ENCODE measurements at places on chromosomes 13 and 19.

DNA sequence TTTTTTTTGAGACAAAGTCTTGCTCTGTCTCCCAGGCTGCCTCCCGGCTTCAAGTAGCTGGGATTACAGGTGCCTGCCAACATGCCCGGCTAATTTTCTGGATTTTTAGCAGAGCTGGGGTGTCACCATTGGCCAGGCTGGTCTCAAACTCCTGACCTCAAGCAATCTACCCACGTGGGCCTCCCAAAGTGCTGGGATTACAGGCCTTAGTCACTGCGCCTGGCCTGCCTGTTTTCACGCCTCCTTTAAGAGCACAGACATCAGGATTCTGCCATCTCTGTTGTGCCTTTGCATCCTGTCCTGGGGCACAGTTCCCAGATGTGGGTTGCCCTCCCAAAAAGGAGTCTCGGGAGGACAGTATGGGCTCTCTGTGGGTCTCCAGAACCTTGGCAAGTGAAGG is 2.5 kb upstream of the PRAM1 start:
- no peak for DNase-seq

DNA sequence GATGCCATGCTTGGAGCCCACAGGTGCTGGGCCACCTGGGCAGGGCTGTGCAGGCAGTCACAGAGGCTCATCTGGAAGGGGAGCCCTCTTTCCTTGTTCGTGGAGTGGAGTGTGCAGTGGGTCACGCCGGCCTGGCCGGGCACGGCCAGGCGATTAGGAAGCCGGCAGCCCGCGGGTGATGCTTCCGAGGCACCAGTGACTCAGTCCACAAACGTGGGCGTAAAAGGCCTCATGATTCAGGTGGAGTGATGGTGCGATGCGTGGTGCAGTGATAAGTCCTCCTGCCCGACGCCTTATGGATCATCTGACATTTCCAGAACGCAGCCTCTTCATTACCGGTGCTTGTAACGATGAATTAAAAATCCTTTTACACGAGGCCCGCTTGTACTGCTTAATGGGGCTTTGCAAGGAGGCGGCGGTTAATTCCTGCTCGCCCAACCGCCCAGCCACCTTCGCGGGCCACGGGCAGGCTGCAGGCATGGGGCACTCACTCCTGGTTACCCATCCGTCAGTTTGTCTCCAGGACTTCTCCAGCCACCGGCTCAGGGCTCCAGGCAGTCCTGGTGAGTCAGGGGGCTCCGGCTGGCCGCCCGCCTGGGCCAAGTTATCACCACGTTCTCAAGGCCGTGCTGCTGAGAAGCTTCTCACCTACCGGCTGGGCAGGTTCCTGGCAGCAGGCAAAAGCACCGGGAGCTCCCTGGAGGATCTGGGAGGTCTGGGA is 172.4 kb downstream of the KDM4B start:
- DNase-seq, result peak; percentile 56

DNA sequence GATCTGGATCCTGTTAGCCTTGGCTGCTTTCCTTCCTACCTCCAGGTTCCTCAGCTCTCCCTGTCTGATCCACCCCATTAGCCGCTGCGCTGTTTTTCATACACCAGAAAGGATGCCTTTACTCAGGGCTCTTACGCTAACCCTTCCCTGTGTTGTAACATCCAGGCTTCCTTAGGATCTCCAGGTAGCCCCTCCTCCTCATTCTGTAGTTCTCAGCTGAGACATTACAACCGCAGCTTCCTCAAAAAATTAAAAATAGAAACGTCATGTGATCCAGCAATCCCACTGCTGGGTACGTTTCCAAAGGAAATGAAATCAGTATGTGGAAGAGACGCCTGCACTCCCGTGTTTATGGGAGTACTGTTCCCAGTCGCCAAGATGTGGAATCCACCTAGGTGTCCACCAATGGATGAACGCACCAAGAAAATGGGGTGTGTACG is 18.4 kb upstream of the MYADM start:
- DNase-seq, result peak; percentile 78

GRCh38 chr13:53012707-53013106 is 15.9 kb upstream of the OLFM4 start:
- DNase-seq, result no peak

DNA sequence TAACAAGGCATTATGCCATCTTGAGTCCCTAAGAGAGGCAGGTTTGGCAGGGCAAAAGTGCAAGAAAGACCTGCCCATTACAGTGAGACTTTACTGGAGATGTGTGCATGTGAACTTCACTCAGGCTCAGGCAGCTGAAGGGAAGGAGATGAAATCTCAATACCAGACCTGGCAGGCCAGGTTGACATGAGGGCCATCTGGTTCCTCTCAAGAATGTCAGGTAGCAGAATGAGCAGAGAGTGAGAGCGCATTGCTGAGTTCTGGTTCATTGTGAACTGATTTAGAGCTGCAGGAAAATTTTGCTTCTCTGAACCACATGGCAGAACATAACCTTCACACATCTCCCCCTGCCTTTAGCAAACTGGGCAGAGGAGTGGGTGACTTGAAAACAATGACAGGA is 406.3 kb downstream of the GPC5 start:
- no peak for DNase-seq

DNA sequence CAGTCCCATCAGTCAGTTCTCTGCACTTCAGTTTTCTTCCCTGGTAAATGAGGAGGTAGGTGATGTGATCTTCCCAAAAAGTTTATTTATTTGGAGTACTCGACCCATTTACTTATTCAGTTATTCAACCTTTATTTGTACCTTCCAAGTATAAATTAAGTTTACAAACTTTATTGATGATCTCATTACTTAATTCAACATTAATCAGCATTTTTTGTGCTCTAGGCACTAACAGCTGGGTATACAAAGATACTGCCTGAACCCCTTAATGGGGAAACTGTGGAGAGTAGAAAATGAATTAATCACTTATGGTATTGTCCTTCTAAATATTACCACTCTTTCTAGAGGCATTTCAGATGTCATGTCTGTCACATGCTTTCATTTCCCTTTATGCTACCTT is 293.3 kb downstream of the DLEU7 start:
- DNase-seq, result no peak

DNA sequence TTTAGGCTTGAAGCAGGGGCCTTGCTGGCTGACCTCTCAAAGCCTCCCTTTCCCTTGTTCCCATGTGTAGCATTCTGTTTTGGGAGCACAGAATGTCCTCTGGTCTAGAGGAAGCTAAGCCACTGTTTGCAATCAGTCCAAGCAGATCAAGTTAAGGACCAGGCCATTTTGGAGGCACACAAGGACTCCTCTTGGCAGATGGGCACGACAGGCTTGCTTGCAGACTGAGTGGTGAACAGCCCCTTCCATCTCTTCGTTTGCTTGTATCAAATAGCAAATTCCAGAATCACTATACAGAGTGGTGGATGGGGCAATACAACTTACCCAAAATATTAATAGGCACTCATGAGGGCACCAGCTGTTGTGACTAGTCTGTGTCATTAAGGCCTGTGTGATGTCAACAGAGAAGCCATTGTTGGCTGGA is 215.5 kb upstream of the SERP2 start:
- DNase-seq, result no peak

- no peak for DNase-seq
Observed at GRCh38 chr13:78187781-78188180, 269.1 kb upstream of the EDNRB start.

DNA sequence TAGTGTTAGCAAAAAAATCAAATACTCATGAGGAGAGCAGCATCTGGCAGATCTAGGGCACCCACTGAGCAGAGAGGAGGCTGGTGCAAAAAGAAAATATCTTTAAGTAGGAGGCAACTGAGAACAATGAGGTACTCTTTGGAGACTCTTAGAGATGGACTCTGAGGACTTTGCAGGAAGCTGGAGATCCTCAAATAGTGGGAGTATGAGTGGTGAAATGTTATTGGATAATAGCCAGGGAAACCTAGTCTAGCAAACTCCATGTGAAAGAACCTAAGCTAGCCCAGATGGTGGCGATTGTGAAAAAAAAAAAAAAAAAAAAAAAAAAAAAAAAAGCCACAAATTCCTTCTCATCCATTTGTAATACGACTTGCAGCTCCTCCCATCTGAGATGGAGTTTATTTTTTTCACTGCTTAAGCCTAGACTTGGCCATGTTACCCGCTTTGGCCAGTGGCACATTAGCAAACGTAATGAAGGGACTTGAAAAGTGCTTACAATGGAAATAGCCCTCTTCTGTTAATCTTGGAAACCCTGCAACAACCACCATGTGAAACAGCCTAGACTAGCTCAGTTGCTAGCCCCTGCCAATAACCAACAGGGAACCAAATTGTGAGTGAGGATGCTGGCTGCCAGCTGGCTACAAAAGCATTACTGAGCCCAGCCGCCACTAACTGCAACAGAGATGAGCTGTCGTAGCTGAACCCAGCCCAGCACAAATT is 476.2 kb downstream of the KLF12 start:
- DNase-seq, result peak; percentile 9

- peak; percentile 10 for DNase-seq
Observed at GRCh38 chr13:48333976-48334375, 30.4 kb downstream of the RB1 start.

DNA sequence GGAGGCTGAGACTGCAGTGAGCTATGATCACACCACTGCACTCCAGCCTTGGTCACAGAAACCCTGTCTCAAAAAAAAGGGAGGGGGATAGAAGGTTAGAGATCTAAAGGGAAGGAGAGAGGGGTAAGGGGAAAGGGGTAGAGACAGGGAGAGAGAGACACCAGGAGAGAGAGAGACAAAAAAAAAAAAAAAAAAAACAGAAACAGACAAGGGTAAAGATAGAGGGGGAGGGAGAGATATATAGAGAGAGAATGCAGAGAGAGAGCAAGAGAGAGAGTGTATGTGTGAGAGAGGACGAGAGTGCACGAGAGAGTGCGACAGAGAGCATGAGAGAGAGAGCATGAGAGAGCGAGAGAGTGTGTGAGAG is 4.2 kb downstream of the CD70 start:
- no peak for DNase-seq

DNA sequence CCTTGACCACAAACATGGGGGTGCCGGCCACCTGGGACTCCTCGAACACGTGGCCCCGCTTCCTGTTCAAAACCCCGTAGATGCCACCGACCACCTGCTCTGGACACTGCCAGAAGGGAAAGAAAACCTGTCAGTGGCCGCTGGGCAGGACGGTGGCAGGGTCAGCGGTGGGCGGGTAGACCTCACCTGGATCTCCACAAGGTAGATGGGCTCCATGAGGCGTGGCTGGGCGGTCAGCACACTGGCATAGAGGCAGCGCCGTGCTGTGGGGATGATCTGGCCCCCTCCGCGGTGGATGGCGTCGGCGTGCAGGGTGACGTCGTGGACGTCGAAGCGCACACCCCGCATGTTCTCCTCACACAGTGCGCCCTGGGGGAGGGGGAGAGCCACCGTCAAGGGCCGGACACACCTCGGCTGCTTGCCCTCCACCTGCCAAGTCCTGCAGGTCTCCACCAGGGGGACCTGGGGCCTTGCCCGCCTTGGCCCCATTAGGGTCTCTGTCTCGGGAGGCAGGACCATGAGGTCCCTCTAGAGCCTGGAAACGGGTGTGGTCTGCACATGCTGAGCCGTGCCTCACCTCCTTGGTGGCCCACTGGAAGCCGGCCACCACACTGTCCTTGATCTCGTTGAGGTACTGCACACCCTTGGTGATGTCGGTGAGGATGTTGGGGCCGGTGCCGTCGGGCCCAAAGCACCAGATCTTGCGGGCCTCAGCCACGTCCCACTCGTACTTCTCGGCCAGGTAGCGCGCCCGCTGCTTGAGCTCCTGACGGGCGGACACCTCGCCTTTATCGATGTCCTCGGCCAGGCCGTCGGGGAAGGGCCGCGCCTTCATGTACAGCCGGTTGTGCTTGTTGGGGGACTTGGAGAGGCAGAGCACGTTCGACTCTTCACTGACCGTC is 6.6 kb upstream of the DAPK3 start:
- peak; percentile 32 for DNase-seq

GRCh38 chr19:7550987-7551761 is 15.7 kb downstream of the PNPLA6 start:
- DNase-seq, result peak; percentile 52

- DNase-seq, result peak; percentile 55
Observed at GRCh38 chr13:44051918-44052675, 172.4 kb downstream of the LACC1 start.

GRCh38 chr19:4429771-4430171 is 27.3 kb downstream of the CHAF1A start:
- DNase-seq, result no peak

DNA sequence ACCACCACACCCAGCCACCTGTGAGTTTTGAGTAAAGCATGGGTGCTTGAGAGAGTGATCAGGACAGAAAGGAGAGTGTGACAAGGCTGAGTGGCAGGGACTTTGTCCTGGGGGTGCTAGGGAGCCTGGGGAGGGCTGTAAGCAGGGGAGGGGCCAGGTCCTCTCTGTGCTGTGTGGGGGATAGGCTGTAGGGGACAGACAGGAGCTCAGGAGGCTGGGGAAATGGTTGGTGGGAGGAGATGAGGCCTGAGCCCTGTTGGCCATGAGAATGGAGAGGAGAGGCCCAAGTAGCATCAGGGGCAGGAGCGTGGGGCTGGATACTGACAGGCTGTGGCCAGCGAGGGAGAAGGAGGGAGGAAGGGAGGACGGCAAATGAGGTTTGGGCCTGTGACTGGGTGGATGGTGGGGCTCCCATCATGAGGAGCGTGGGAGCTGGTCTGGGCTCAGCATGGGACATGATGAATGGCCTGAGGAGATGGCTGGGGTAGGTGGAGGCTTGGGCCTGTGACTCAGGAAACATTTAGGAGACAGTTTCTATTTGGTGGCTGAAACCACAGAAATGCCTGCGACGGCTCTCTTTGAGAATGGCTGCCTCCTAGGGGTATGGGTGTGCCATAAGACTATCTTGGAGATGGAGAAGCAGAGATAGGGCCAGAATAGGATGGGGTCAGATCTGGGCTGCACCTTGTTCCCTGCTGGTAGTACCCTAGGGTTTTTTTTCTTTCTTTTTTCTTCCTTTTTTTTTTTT is 25.0 kb downstream of the GRIN2D start:
- DNase-seq, result peak; percentile 65

DNA sequence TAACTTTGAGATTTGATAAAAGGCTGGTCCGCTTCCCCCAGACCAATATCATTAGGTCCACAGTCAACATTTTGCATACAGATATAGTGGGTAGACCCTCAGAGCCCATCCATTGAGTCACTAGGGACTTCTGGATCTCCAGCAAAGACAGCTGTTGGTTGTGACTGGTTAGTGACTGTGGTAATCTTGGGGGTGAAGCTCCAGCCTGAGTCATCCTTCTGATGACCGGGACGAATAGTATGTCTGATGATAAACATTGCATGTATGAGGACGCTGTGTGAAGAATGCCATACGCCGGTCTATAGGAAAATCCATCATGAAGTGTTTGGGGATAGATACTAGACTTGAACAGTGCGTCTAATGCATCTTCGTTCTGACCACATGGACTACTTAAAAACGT is 307.0 kb downstream of the UQCRFS1 start:
- peak; percentile 81 for DNase-seq

DNA sequence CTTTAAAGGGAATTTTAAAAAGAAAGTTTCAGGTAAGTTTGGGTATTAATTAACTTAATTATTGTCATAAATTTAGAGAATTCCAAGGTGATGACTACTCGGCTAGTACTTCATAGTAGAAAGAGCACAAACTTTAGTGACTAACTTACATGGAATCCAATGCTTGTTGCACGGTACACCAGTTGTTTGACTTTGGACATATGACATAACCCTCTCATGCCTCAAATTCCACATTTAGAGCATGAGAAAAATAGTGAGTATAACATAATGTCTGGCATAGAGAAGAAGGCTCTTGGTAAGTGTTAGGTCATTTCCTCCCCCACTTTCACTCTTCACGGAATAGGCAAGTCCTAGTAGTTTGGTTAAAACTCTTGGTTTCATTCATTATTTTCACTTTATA is 1249.4 kb upstream of the SLC10A2 start:
- peak; percentile 88 for DNase-seq
